ENCODE measurements at places on chromosomes 7 and 10.
A peak's percentile ranks its signal among the peaks of the same experiment; 100 is the strongest.

GRCh38 chr10:79185796-79186374 is 117.1 kb downstream of the ZMIZ1 start:
- DNase-seq = no peak

- no peak for DNase-seq
Observed at GRCh38 chr10:8150401-8150905, 96.0 kb downstream of the GATA3 start.

- DNase-seq = peak; percentile 70
Observed at GRCh38 chr7:72042855-72043254, 369.3 kb downstream of the CALN1 start.

GRCh38 chr10:89295597-89295996 is 6.2 kb upstream of the IFIT2 start:
- peak; percentile 68 for DNase-seq

GRCh38 chr10:6398399-6398798 is 181.7 kb downstream of the PRKCQ start:
- DNase-seq = no peak

DNA sequence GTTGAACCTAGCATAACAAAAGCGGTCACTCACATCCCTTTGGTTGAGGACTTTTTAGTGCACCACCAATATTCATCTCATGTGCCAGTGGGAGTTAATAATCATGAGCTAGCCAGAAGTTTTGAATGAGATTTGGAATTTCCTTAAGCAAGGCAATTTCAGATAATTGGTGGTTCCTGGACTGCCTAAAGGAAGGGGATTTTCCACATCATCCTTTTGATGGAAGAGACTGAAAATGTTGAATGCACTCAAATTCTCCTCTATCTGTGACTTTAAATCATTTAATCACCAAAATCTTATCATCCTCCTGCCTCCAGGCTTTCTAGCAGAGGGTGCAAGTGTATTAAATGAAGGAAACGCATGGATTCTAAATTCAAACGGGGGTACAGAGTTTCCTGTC is 260.7 kb downstream of the CCDC3 start:
- no peak for DNase-seq

- peak; percentile 91 for DNase-seq
Observed at GRCh38 chr7:41705109-41705901, 2.4 kb upstream of the INHBA start.

GRCh38 chr10:21304198-21304597 is 221.3 kb downstream of the SKIDA1 start:
- peak; percentile 22 for DNase-seq

- peak; percentile 16 for DNase-seq
Observed at GRCh38 chr10:51266496-51266895, 192.2 kb downstream of the PRKG1 start.

- no peak for DNase-seq
Observed at GRCh38 chr10:62341419-62341818, 32.8 kb upstream of the ZNF365 start.
